Parietal lobe (tissue), 2 donors: ENCODE measurements at places on chromosomes 5 and 9. TPM values are rescaled to one million over a fixed set of nuclear protein-coding genes. Genes with fewer than 3 reads are reported as not detected.

BAAT gene
- total RNA-seq: 0.31 TPM

MEGF9 gene
- total RNA-seq: 61.3 TPM

DMGDH gene
- total RNA-seq: 3.1 TPM

RGS7BP gene
- 26.0 TPM for total RNA-seq

CCNO gene
- total RNA-seq: not detected

TMEM232 gene
- total RNA-seq: 24.1 TPM

GRIN1 gene
- total RNA-seq: 63.5 TPM

ZBED3 gene
- total RNA-seq: 4.4 TPM

AQP3 gene
- not detected for total RNA-seq

STK32A gene
- total RNA-seq: 7.8 TPM

PIP5KL1 gene
- total RNA-seq: 3.4 TPM

ABCA1 gene
- 41.6 TPM for total RNA-seq

SLIT3 gene
- total RNA-seq: 4.1 TPM

SV2C gene
- total RNA-seq: 1.9 TPM

TAF11L14 gene
- not detected for total RNA-seq

PCSK5 gene
- 17.5 TPM for total RNA-seq

DIPK1B gene
- total RNA-seq: 37.9 TPM

PCDHGA9 gene
- total RNA-seq: 38.2 TPM

FOXD4L3 gene
- not detected for total RNA-seq

MARCHF11 gene
- 1.3 TPM for total RNA-seq

SPATA31A3 gene
- total RNA-seq: not detected

TNC gene
- total RNA-seq: 101 TPM

TMEM174 gene
- total RNA-seq: not detected

ROPN1L gene
- total RNA-seq: 2.2 TPM

PCDHB8 gene
- total RNA-seq: 15.0 TPM

LMX1B gene
- not detected for total RNA-seq

FOXI1 gene
- not detected for total RNA-seq

C9orf85 gene
- 20.3 TPM for total RNA-seq

PCDHB15 gene
- total RNA-seq: 32.9 TPM

LCN12 gene
- total RNA-seq: 0.94 TPM

IL9 gene
- not detected for total RNA-seq

AUH gene
- total RNA-seq: 52.6 TPM

FOXD4L5 gene
- total RNA-seq: 0.31 TPM
